ENCODE measurements at places on chromosomes 1 and 21.

- no peak for DNase-seq
These were observed 24.2 kb downstream of the SLAMF1 start for GRCh38 chr1:160622501-160623226.

DNA sequence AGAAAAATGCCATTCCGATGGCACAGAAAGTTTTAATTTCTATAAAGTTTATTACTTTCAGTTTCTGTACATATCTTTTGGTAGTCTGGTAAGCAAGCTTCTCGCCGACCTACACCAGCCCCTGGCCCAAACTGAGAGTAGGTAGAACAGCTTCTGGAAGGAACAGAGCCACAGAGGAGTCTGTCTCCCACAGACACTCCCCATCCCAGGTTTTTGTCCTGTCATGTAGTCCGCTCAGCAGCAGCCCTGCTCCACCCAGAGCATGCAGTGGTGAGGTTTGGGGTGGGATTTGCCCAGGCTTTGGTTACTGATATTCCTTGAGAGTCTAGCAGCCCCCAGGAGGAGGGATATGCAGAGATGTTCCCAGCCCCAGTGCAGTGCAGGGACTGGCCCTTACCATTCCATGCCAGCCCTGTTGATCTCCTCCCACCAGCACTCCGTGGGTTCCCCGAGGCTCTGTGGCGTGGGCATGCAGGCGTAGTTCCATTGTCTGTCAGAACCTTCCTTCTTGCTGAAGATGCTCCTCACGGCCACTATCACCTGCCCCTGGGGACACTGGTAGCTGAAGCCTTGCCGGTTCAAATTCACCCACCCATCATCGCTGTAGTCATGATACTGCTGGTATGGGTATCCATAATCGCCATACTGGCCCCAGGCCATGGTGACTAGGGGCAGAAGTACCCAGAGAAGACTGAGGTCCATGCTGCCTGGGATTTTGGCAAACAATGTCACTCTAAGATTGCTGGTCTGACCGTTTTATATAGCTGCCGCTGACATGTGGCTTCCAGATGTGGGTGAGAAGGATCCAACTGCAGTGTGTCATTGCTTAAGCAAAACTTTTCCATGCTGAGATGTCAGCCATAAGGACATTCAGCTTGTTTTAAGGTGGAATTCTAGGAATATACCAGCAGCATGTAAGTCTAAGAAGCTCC is at the start of gene DPT:
TSS of gene DPT (minus strand) at position 734 of the 932 bp plus-strand sequence. CDS start at position 702, 32 bp downstream.
- peak; percentile 75 for DNase-seq

- no peak for DNase-seq
These were observed 22.9 kb upstream of the LAMC1 start for GRCh38 chr1:183000167-183000962.

DNA sequence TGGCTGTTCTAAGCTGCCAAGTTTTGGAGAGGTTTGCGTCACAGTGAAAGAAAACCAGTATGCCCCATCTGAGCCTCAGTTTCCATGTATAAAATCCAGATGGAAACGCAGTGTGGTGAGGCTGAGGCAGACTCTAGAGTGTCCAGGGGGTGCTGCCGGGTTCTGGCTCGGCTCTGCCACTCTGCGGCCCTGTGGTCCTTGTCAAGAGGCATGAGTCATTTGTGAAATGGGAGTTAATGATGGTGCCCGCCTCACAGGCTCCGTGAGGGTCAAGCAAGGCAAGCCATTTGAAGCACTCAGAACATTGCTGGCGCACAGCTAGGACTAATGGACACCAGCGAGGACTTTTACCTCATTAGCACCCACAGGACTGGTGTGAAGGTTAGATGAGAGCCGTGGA is 214.3 kb downstream of the PTPRU start:
- DNase-seq = no peak

DNA sequence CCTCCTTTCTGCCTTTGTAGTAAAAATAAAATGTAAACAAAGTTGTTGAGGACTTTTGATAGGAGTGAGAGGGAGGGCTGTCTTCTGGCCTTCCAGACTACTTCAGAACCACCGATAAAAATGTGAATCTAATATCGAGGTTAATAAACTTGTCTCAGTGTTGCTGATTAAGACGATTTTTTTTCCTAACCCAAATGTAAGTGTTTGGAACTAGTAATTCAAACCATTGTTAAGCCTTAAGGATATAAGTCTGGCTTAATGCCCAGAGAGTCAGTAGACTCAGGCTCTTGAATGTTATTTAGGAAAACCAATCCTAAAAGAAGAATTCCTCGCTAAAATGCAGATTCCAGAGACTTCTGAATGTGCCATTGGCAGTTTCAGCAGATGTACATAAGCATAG is 356.9 kb downstream of the SIPA1L2 start:
- DNase-seq = peak; percentile 20

DNA sequence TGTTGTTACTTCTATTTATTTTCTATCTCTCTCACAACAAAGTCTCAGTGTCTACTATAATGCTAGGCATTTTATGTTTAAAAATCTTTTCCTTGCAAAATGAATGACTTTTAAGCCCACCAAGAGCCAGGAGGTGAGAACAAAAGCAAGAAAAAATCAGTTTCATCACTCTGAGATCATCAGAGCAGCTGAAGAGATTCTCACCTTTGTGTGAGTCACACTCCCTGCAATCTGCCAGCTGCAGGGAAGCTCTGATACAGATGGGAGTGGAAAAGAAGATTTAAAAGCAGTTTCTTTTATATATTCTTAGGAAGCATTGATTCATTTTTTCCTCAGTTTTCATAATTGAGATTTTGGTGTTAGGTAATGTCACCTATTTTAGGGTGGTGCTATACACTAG is 107.6 kb downstream of the LHX9 start:
- DNase-seq = no peak

GRCh38 chr1:171994293-171994692 is 153.0 kb downstream of the DNM3 start:
- DNase-seq = no peak

DNA sequence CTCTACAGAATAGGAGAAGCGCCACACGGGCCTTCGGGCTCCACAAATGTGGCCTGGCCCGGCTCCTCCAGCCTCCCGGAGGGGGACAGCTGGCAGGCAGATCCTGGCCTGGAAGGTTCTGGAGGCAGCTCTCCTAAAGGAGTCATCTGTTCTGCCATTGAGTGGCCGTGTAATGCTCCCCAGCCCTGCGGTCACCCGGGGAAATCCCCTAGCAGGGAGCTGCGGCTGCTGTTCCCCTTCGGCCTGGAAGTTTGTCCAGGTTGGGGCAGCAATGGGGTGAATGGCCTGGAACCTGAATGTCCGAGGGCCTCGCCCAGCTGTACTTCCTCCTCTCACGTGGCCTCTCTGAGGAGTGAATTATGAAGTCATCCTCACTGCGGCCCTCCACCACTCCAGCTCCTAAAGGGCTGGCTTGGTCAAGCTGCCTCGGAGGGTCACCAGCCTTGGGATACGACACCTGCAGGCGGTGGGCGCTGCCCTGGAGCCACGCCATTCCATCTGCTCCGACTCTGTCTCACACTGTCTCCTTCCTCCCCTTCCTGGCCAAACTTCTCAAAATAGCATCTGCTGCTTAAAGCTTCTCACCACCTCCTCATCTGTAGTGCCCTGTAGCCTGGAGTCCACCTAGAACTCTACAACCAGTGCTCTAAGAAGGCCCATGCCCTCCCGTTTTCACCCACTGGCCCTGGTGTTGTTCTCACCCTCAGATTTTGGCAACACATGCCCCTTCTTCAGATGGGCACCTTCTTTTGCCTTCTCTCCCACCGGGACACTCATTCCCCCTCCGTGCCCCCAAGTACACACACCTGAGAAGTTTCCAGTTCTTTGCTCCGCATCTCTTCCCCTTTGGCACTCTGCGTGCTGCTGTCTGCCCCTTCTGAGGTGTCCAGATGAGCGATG is 54.4 kb upstream of the TMPRSS2 start:
- no peak for DNase-seq

DNA sequence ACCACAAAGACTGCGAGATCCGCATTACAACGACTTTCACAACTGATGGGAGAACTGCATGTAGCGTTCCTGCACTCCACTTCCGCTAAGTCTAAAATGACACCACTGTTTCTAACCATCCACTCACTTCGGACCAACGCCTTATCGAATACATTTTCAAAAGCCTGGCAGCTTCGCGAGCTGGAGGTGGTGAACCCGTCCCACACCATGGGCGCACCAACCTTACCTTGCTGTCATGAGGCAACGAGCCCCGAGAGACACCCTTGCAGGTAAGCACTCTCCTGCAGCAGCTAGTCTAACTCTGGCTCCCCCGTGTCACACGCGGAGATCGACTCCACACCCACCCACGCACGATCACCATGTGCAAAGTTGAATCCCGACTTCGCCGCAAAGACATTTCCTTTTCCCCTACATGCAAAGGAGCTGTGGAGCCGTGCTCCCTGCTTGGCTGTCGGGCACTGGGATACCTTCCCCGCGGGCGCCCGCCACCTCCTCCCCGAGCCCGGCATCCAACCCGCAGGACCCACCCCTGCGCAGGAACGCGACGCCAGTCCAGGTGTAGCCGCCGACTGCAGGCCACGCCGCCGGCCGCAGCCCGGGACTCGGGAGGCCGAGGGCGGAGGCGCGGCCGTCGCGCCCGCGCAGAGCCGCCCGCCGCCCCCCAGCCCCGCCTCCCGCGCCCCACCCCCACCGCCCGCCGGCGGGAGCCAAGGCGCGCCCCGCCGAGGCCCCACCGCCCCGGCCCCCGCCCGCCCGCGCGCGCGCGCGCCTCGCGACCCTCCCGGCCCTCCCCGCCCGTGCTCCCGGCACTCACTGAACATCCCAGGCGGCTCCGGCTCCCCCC is 629 bp downstream of the TAF5L start:
- DNase-seq = peak; percentile 59

DNA sequence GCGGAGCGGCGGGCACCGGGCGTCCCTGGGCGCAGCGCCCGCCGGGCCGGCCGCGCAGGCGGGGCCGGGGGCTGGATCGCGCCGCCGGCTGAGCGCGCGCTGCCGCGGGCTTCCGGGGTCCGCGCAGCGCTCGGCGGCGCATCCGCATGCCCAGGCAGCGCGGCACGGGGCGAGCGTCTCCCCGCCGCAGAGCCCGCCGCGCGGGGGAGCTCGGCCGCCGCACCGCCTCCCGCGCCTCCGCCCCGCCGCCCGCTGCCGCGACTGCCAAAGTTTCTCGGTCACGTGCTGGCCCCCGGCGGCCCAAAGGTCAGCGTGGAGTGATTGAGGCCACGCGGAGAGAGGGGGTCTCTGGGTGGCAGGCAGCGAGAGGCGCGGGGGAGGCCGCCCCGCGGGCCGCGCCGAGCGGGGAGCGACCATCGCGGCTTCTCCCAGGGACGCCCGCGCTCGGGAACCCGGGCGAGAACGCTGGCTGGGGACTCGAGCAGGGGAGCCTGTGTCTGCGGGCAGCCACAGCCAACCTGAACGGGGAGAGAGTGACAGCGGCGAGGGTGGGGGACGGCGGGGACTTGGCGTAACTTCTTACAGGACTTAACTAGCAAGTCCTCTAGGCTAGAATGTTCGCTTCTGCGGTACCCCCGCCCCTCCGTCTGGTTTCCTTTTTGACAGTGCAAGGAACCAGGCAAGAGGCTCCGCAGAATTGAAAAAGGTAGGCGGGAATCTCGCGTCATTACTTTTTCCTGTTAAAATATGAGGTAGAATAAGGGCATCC is at the start of gene ILDR2:
TSS of gene ILDR2 (minus strand) at position 180 of the 769 bp plus-strand sequence. CDS start 272 bp downstream, outside the sequence.
- DNase-seq = peak; percentile 37

DNA sequence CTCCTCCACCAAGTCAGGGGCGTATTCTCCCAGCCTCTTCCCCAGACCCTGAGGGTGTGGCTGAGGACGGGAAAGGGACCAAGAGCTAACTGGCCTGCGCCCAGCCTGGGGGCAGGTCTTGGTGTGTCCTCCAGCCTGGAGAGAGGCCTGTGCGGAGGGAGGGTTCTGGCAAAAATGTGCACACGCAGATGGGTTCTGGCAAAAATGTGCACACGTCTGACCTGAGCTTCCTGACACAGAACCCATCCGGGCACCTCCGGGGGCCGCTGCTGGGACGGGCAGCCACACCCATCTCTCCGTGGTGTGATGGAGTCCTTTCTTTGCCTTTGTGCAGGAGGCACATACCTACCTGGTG is 23.1 kb upstream of the PKP1 start:
- no peak for DNase-seq

GRCh38 chr1:181423301-181423918 is 59.9 kb upstream of the CACNA1E start:
- DNase-seq = peak; percentile 20

DNA sequence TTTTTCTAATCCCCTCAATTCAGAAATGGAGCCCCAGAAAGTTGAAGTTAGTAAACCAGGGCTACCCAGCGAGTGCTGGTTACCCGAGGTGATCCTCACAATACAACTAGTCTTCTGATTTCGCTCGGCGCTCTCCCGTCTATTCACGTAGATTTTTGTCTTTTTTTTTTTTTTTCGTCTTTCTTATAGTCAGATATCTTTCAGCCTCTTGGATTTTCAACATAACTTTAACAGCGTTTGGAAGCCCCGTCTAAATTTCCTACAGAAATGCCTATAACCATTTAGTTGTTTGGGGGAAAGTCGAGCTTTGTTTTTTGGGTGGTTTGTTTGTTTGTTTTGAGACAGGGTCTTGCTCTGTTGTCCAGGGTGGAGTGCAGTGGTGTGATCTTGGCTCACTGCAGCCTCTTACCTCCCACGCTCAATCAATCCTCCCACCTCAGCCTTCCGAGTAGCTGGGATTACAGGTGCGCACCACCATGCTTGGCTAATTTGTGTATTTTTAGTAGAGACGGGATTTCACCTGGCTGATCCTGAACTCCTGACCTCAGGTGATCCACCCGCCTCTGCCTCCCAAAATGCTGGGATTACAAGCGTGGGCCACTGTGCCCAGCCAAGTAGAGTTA is 818 bp upstream of the TMEM50B start:
- DNase-seq = no peak

- peak; percentile 93 for DNase-seq
These were observed 74.6 kb downstream of the CAMK2N1 start for GRCh38 chr1:20411196-20411980.

DNA sequence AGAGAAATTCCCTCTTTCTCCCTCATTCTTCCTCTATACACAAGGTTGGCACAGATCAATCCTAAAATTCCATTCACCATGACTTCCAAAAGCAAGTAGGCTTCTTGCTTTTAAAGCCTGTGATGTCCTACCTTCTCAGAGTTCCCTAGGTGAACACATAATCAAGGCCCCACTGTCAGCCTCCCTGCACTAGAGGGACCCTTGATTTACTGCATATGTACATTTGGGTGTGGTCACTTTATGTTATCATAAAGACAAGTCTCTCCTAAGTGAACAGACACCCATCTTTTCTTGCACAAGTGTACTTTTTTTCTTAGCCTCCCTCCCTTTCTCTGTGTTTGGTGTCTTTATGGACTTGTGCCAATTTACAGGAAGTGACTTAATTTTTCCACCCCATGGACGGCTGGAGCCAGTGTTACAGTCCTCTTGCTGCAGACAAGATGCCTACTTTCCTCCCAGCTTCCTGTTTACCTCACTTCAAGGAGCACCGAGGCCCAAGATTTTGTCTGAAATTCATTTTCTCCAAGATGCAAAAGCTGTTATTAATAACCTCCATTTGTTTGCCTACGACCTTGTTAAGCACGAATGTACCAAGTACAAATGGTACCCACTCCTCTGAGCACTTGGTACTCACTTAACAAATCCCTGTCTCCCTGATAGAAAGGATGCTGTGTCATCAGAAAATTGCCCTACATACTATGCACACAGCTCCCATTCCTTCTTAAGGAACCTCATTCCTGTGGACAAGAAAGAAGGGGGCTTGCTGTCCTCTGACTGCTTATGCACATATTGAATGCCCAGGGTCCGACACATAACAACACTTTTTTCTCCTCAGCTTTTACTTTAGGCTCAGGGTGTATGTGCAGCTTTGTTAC is 82.8 kb upstream of the SLC44A3 start:
- DNase-seq = peak; percentile 71

All from fibroblast of lung (primary cell).